ENCODE measurements at places on chromosomes 4 and X. TPM values are rescaled to one million over a fixed set of nuclear protein-coding genes. Genes with fewer than 3 reads are reported as not detected.

GRCh38 chrX:1592470-1593142 lies 1.2 kb downstream of the AKAP17A start:
- DNase-seq: no peak
- H3K27me3 ChIP-seq: no peaks in the 10 kb centered on the region
- H3K4me1 ChIP-seq: peaks cover 8% of the 10 kb centered on the region
- H3K36me3 ChIP-seq: peaks cover 6% of the 10 kb centered on the region
- peak overlapping the region; percentile 96 for H3K4me3 ChIP-seq
- H3K27ac ChIP-seq: peak overlapping the region; percentile 91

The KDR gene
- total RNA-seq: not detected

DNA sequence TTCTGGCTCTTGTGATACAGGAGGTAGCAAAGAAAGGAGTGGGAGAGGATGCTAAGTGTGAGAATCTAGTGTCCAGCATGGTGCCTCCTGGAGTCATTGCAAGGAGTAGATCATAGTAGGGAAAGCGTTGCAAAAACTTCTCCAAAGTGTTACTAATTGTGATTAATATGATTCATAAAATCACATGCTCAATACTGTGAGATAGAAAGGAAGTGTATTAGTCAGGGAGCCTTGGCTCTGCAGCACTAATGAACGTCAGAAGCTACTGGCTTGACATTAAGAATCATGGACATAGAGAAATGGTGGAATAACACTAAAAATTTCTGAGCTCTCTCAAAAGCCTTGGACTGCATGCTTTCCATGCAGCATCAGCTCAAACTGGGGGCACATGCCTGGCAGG lies 299.1 kb downstream of the EVC2 start:
- H3K4me3 ChIP-seq: no peak overlapping the region
- H3K27ac ChIP-seq: no peak overlapping the region
- H3K27me3 ChIP-seq: peaks cover 3% of the 10 kb centered on the region

The PLCXD1 gene
- 61.7 TPM for total RNA-seq

- H3K27ac ChIP-seq: peak overlapping the region; percentile 37
- DNase-seq: no peak
- H3K4me3 ChIP-seq: peak overlapping the region; percentile 99
Measured at GRCh38 chrX:49054073-49054762, 4.6 kb upstream of the CCDC120 start.

The GATB gene
- total RNA-seq: 15.4 TPM

GRCh38 chrX:148537556-148538182 lies 37.3 kb downstream of the AFF2 start:
- no peaks in the 10 kb centered on the region for H3K36me3 ChIP-seq
- H3K4me1 ChIP-seq: no peaks in the 10 kb centered on the region
- DNase-seq: no peak
- H3K4me3 ChIP-seq: no peak overlapping the region
- H3K27me3 ChIP-seq: peaks cover 3% of the 10 kb centered on the region
- no peak overlapping the region for H3K27ac ChIP-seq

- peaks cover 61% of the 10 kb centered on the region for H3K4me1 ChIP-seq
- H3K4me3 ChIP-seq: peak overlapping the region; percentile 79
- H3K27ac ChIP-seq: peak overlapping the region; percentile 91
Measured at GRCh38 chrX:66012094-66012534, 27.8 kb downstream of the VSIG4 start.

The DGAT2L6 gene
- not detected for total RNA-seq

DNA sequence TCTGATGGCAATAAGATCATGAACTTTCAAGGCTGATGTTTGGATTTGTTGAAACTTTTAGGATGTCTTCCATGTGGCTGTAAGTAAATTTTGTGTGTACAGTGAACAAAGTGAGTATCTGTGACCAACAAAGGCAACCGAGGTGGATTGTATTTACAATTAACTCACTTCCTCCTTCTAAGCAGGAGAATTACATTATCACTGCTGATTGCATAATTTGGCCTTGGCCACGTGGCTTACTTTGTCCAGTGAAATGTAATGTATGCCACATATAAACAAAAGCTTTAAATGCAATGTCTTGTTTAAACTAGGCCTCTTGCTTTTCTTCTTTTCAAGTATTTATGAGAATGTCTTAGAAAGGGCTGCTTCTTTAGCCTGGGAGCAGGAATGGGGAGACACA lies 66.3 kb upstream of the MAD2L1 start:
- no peaks in the 10 kb centered on the region for H3K27me3 ChIP-seq
- no peak for DNase-seq
- no peaks in the 10 kb centered on the region for H3K4me1 ChIP-seq
- H3K4me3 ChIP-seq: no peak overlapping the region
- no peak overlapping the region for H3K27ac ChIP-seq

The SLC2A9 gene
- total RNA-seq: 3.3 TPM

- H3K27ac ChIP-seq: no peak overlapping the region
- peaks cover 7% of the 10 kb centered on the region for H3K27me3 ChIP-seq
Measured at GRCh38 chr4:182640932-182641331, 276.3 kb downstream of the DCTD start.

The ZCCHC12 gene
- not detected for total RNA-seq

GRCh38 chrX:100636321-100636991 lies at the start of gene TSPAN6:
TSPAN6 (minus strand) TSS chrX:100636806; CDS start chrX:100636694, 112 bp downstream.
- H3K4me1 ChIP-seq: peaks cover 3% of the 10 kb centered on the region
- H3K27ac ChIP-seq: no peak within 1 kb of the TSS
- H3K27me3 ChIP-seq: peaks cover 29% of the 10 kb centered on the region
- H3K36me3 ChIP-seq: no peaks in the 10 kb centered on the region
- no peak for DNase-seq
- peak within 1 kb of the TSS; percentile 70 for H3K4me3 ChIP-seq

GRCh38 chr4:139596034-139596683 lies 40.1 kb upstream of the SETD7 start:
- H3K4me3 ChIP-seq: no peak overlapping the region
- DNase-seq: no peak
- peaks cover 49% of the 10 kb centered on the region for H3K27me3 ChIP-seq
- no peaks in the 10 kb centered on the region for H3K36me3 ChIP-seq
- no peak overlapping the region for H3K27ac ChIP-seq
- H3K4me1 ChIP-seq: no peaks in the 10 kb centered on the region

DNA sequence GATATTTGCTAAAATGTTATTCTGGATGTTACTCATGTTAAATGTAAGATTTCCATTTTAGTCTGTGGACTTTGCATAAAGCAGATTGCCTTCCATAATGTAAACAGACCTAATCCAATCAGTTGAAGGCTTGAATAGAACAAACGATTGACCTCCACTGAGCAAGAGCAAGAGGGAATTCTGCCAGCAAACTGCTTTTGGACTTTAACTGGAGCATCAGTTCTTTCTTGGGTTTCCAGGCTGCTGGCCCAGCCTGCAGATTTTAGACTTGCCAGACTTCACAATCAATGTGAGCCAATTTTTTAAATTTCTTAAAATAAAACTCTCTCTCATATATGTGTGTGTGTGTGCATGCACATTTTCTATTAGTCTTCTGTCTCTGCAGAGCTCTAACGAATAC lies 1248.8 kb downstream of the ADGRL3 start:
- H3K36me3 ChIP-seq: peaks cover 6% of the 10 kb centered on the region
- no peak overlapping the region for H3K4me3 ChIP-seq
- H3K27me3 ChIP-seq: no peaks in the 10 kb centered on the region
- H3K4me1 ChIP-seq: no peaks in the 10 kb centered on the region
- H3K27ac ChIP-seq: no peak overlapping the region

GRCh38 chrX:78619834-78620233 lies 39.3 kb downstream of the RTL3 start:
- no peaks in the 10 kb centered on the region for H3K36me3 ChIP-seq
- DNase-seq: no peak
- H3K27me3 ChIP-seq: no peaks in the 10 kb centered on the region

- no peaks in the 10 kb centered on the region for H3K36me3 ChIP-seq
- no peaks in the 10 kb centered on the region for H3K27me3 ChIP-seq
- no peaks in the 10 kb centered on the region for H3K4me1 ChIP-seq
- no peak overlapping the region for H3K4me3 ChIP-seq
- no peak overlapping the region for H3K27ac ChIP-seq
- DNase-seq: no peak
Measured at GRCh38 chr4:104382961-104383360, 111.7 kb downstream of the CXXC4 start.

DNA sequence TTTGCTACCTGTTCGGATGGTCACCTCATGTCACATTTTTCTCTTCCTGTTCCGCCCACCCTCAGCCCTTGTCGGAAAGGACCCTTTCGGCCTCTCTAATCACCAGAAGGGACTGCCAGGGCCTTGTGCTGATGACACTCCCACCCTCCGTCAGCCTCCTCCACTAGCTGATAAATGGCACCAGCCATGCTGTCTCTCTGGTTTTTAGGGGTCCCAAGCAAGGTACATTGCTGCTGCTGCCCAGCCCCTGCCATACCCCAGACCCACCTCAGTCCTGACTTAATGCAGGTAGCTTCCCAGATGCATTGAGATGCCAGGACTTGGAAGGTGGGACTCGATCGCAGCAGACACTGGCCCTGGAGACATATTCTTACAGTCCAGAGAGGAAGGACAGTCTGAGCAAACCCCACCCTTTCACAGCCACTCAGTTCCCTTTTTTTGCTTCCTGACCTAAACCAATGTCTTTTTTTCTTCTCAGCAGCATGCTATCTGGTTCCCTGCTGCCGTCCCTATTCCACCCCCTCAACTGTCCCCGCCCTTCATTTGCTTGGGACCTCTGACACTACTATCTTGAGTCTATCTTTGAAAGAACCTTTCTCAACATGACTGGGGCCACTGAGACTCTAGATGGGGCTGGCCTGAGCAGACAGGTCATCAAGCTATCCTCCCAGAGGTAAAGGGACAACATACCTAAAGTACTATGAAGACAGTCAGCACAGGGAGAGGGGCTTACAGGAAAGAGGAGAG lies at the start of gene BTK:
Gene BTK, minus strand, starts transcription at position 397 of the 747 bp plus-strand sequence. CDS start 10,907 bp downstream, outside the sequence.
- H3K27ac ChIP-seq: peak within 1 kb of the TSS; percentile 30
- H3K4me3 ChIP-seq: peak within 1 kb of the TSS; percentile 48
- H3K27me3 ChIP-seq: no peaks in the 10 kb centered on the region
- H3K4me1 ChIP-seq: peaks cover 3% of the 10 kb centered on the region

DNA sequence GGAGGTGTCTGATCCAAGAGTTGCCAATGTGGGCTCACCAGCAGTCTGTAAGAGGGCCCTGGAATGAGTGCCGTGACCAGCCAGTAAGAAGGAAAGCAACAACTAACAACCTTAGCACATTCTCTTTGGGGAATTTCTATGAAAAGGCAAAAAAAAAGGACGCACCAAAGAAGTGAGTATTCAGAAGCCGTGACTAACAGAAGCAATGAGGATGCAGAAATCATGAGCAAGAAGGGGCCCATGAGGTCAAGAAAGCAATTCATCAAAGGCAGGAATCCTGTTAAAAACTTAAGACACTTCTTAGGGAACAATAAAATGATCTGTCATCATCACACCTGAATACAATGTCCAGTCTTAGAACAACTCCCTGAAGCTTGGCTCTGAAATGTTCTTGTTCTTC lies 260.5 kb downstream of the RAPGEF2 start:
- H3K4me1 ChIP-seq: no peaks in the 10 kb centered on the region
- H3K27ac ChIP-seq: no peak overlapping the region
- H3K36me3 ChIP-seq: peaks cover 9% of the 10 kb centered on the region
- peaks cover 12% of the 10 kb centered on the region for H3K27me3 ChIP-seq
- no peak overlapping the region for H3K4me3 ChIP-seq

- DNase-seq: no peak
- peaks cover 33% of the 10 kb centered on the region for H3K27me3 ChIP-seq
- no peak overlapping the region for H3K27ac ChIP-seq
- H3K4me3 ChIP-seq: no peak overlapping the region
Measured at GRCh38 chrX:69428216-69428615, 75.9 kb upstream of the NALF2 start.

- peak; percentile 44 for DNase-seq
- H3K27me3 ChIP-seq: no peaks in the 10 kb centered on the region
- H3K4me1 ChIP-seq: peaks cover 7% of the 10 kb centered on the region
- H3K36me3 ChIP-seq: peaks cover 10% of the 10 kb centered on the region
Measured at GRCh38 chrX:47178337-47178736, 15.3 kb upstream of the UBA1 start.

DNA sequence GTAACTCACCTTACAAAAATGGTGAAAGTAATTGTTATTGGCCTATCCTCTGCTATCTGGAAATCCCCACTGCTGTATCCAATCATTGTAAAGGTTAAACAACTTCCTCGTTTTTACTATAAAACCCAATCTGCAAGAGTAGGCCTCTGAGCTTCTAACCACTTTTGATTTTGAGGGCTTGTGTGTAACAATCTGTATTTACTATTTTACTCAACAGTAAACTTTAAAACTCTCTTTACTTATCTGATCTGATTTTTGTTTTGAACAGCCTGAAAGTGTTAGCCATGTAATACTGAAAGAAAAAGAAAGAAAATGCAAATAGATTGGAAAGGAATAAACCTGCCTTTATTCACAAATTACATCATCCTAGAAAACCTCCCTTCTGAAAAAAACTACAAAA lies 63.1 kb downstream of the SLC10A7 start:
- peaks cover 25% of the 10 kb centered on the region for H3K4me1 ChIP-seq
- peak overlapping the region; percentile 59 for H3K4me3 ChIP-seq
- no peaks in the 10 kb centered on the region for H3K36me3 ChIP-seq
- DNase-seq: no peak

The HMX1 gene
- not detected for total RNA-seq

DNA sequence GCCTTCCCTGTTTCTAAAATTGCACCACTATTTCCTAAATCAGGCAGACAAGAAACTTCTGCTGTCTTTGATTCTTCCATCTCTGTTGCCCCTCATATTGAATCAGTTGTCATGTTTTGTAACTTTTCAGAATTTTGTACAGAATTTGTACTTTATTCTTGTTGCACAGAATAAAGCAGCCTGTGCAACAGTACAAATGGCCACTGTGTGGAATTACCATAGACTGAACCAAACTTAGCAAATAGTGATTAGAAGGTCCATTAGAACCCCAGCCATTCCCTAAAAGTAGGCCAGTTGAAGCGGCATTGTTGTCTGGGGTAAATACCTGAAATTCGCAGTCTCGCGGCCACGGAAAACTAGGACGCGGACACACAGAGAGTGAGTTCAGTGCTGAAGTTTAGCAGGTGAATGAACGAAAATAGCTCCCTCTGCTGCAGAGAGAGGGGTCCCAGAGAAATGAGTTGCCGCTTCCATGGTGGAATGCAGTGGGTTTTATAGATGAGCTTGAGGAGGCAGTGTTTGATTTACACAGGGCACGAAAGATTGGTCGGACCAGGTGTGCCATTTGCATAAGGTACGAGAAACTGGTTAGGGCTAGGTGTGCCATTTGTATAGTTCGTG lies 71.8 kb downstream of the C4orf33 start:
- H3K27me3 ChIP-seq: peaks cover 18% of the 10 kb centered on the region
- H3K4me3 ChIP-seq: no peak overlapping the region
- no peaks in the 10 kb centered on the region for H3K4me1 ChIP-seq
- DNase-seq: no peak

DNA sequence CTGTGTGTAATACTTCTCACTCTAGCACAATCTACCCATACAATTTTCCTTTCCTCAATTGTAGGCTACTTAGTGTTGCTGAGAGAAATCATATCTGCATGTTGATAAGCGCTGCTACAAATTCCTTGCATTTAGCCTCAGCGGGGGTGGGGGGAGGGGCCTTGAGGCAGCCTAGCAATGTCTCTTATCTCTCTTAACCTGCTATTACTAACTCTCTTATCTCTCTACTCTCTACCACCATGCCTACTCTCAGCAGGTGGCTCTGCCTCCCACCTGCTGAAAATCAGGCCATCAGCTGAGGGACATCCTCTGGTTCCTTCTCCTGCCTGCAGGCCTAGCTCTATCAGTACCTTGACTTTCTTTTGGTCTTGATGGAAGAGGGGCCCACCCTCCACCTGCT lies 98.9 kb downstream of the GPR82 start:
- DNase-seq: no peak
- no peaks in the 10 kb centered on the region for H3K27me3 ChIP-seq
- no peak overlapping the region for H3K27ac ChIP-seq
- H3K36me3 ChIP-seq: peaks cover 4% of the 10 kb centered on the region

The TLR6 gene
- total RNA-seq: 4.5 TPM

All from natural killer cell treated with Interleukin-12 subunit alpha and Interleukin-12 subunit beta and Interleukin-15 and Interleukin-18, amount 100 ng/mL, for 72 hours (primary cell).